Renal cortex interstitium (tissue), 15 donors: ENCODE measurements at places on chromosomes 1 and 21. TPM values are rescaled to one million over a fixed set of nuclear protein-coding genes. Genes with fewer than 3 reads are reported as not detected.

B3GALT2 gene
- polyA plus RNA-seq, result 15.1 TPM

PPM1J gene
- polyA plus RNA-seq, result 1.4 TPM

CHI3L2 gene
- 0.09 TPM for polyA plus RNA-seq

DMRTA2 gene
- 0.07 TPM for polyA plus RNA-seq

PCP4L1 gene
- polyA plus RNA-seq, result 1.0 TPM

KRTAP13-2 gene
- polyA plus RNA-seq, result not detected

C1orf122 gene
- polyA plus RNA-seq, result 19.3 TPM

GRCh38 chr1:1677718-1678580, 14.6 kb downstream of the SLC35E2B start:
- no peak for DNase-seq

- DNase-seq, result no peak
Measured at GRCh38 chr21:29825936-29826335, 113.9 kb downstream of the GRIK1 start.

DNA sequence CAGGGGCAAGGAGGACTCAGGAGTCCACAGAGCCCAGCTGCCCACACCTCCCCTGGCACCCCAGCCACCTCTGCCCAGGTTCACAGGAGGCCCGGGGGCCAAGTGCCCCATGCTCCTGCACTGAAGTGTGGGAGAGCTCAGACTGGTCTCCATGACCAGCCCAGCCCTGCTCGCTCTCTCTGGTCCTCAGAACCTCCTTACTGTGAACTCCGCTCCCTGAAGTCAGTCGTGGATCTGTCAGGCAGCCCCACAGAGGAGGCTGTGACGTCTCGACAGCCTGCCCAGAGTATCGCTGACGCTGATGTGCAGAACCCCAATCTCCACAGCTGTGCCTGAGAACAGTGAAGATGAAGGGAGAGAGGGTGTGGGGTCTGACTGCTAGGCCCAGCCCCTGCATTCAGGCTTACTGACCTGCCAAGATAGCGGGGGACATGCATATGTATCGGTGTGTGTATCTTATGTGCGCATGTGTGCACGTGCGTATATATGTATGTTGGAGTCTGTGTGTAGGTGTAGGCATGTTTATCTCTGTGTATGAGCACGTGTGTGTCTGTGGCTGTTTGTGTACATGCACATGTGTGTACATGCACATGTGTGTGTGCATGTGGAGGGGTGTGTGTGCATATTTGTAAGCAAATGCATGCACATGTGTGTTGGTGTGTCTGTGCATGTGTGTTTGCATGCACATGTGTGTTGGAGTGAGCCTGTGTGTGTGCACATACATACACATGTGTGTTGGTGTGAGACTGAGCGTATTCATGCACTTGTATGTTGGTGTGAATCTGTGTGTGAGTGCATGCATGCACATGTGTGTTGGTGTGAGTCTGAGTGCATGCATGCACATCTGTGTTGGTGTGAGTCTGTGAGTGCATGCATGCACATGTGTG, 118.5 kb upstream of the ARHGEF16 start:
- DNase-seq, result no peak

GRCh38 chr21:36463991-36464390, 15.9 kb downstream of the CLDN14 start:
- no peak for DNase-seq

DNA sequence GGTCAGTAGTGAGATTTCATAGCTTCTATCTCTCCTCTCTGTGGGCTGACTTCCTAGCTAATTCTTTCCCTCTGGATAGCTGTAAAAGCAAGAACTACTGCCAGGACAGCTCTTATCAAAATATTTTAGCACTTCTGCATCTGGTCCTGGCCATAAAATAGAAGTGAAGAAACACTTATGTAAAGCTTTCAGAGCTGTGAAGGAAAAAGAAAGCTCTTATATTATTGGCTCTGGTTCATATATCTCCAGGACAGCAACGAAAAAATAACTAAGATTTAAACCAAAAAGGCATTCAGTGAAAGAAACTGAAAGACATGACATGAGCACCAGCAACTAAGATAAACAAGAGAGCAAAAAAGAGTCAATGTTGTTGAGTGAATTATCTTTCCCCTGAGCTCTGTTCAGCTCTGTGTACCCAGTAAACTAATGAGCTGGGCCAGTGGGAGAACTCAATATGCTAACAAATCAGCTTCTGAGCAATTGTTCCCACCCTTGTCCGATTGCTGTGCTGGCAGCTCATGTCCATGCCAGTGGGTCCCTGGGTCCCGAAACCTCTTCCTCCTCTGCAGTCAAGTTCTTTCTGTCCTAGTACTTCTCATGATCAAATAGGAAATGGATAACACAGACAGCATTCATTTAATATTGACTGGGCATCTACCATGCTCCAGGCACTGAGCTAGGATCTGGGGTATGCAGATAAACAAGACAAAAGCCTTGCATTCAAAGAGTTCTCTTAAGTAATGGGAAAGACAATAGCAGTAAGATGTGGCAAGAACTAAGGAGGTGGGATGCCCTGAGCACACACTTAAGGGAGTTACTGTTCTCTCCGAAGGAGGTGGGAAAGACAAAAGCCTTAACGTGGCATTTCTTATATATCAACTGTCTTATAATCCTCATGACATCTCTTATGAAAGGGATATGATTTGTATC, 45.3 kb upstream of the MAN1A2 start:
- DNase-seq, result peak; percentile 16

DNA sequence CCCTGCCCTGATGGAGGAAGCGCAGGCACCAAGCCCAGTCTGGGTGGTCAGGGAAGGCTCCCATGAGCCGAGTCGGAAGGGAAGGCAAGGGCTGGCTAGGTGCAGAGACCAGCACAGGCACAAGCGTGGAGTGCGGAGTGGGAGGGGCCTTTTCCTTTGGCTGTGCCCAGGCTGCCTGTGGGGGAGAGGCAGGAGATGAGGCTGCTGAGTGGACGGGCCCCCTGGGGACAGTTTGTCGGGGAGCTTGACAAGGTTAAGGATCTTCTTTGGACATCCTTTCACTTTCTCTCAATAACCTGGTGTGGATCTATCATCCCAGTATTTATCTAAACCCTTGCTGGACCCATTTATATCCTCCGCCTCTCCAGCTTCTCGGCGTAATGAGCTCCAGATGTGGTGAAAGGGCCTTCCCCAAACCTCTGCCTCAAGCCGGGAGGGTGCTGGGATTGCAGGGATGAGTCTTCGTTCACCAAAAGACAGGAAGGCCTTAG, 42.9 kb downstream of the EPHB2 start:
- no peak for DNase-seq

- DNase-seq, result peak; percentile 40
Measured at GRCh38 chr1:228059634-228060457, 22.7 kb upstream of the ARF1 start.

GRCh38 chr1:89557956-89558355, 33.3 kb downstream of the LRRC8B start:
- DNase-seq, result no peak

DNA sequence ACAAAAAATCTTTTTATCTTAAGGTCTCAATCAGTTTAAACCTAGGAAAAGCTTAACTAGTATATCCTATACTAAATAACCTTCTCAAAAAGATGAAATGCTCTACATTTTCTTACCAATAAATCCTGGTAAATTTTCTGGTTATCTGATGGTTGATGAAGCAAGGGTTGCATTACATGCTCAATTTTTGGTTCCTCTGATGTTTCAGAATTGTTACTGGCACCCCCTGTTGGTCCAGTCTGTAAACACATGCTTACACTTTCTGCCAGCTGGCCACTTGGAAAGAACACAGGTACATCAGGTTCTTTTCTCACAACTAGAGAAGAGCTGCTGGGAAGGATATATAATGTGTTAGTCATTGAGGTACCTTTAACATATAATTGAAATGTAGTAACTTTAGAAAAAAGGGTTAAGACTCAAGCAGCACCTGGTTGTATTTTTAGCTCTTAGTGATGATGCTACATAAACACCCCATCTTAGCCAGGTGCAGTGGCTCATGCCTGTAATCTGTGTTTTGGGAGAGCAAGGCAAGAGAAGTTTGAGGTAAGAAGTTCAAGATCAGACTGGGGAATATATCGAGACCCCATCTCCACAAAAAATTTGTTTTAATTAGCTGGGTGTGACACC, 30.9 kb upstream of the TAL1 start:
- peak; percentile 4 for DNase-seq

- DNase-seq, result no peak
Measured at GRCh38 chr1:42817440-42817767, 207 bp upstream of the SVBP start.

DNA sequence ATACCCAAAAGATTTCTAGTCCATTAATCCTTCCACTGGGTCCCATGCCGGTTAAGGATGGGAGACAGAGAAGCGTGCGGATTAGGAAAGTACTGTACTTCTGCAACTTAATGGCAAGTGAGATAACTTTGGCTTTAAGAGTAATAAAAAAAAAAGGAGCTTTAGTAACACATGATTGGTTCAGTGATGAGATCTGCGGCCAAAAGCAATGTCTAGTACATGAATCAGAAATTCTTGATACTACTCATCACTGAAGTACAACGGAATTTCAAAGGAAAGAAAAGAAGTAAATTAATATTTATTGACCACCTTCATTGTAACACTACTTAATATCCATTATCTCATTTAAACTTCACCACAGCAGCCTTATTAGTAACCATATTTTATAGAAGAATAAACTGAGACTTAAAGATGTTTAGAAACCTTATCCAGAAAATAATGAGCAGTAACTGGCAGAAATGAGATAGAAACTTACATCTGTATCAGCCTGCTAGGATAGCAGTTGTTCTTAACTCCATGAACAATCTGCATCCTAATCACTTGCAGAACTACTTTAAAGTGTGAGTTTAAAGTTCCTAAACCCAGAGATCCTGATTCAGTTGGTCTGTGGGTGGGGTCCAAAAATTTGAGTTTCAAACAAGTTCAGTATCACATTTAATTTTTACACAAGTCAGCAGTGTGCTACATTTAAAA, 14.1 kb upstream of the NUF2 start:
- DNase-seq, result no peak

DNA sequence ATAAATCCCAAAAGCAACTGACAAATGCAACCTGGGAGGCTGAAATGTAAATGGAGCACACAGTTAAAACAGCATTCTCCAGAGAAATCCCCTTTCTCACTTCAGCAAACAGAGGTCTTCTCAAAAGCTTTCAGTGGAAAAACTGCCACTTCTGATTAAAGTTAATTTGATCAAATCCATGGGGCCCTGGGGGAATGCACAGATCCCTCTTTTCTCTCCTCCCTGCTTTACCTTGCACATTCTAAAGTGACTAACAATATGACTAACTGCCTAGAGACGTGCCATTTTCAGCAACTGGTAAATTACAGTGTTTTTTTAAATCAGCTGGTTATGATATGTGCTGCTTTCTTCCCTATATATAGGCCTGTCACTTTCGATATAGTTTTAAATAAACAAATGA, 142.5 kb downstream of the RERE start:
- no peak for DNase-seq

- no peak for DNase-seq
Measured at GRCh38 chr1:222583079-222583478, 6.7 kb downstream of the TAF1A start.
